ENCODE measurements at places on chromosomes 4 and X.

DNA sequence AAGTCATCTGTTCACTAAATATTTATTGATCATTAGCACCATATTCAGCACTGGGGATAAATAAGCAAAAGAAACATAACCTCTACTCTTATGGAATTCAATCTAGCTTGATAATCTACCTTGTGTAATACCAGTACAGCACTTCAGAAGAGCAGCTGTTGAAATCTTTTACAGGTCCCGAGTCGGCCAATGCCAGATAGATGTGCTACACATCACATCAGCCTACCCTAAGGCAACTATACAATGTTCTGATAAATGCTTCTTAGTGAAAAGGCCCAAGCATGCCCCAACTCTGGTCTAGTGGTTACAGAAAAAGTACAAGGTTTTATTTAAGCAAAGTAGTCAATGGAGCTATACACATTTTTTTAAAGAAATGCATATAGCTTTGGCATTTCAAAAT, 68.7 kb downstream of the MAPK10 start:
- no peak for DNase-seq

GRCh38 chr4:120544838-120545237, 377.7 kb downstream of the PRDM5 start:
- no peak for DNase-seq

- DNase-seq, result no peak
Measured at GRCh38 chrX:106284431-106285025, 116.4 kb downstream of the PWWP3B start.

DNA sequence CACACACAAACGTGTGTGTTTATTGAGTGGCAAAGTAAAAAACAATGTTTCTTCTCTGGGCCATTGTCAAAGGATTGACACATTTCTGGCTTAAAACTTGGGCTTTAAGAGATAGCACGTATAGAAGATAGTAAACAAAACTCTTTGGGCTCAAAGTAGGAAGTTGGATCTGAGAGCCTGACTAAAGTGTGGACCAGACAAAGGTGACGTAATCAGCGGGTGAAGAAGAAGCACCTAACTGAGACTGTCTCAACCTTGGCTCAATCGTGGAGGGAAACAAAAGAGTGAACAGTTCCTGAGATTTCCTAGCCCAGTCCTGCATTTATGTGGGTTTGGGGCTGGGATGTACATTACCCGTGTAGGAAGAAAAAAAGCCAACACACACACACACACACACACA, 13.7 kb downstream of the PFKFB1 start:
- DNase-seq, result no peak

DNA sequence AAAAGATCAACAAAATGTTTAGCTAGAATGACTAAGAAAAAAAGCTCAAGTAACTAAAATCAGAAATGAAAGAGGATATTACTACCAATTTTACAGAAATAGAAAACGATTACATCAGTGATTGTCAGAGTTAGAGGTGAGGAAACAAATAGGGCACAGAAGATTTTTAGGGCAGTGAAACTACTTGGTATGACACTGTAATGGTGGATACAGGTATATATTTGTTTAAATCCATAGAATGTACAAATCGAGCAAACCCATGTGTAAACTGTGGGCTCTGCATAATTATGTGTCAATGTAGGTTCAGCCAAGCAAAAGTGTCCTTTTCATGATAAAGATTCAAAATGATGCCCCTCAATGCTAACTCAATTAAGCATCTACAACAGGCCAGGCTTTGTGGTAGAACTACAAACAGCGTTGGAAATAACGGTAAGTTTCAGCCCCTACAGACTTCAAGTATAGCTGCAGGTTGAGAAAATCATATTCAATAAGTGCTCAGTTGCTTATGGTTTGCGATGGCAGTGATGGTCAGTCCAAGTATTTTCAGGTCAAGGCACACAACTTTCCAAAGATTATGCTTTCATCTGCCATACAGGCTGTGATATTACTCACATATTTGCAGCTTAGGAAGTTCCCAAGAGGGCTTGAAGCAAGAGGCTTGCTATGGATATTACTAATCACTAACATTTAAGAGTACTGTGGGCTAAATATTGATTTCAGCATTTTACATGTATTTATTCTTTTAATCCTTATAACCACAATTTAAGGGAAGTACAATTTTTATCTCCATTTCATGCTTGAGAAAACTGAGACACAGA, 158.6 kb downstream of the TET2 start:
- no peak for DNase-seq

DNA sequence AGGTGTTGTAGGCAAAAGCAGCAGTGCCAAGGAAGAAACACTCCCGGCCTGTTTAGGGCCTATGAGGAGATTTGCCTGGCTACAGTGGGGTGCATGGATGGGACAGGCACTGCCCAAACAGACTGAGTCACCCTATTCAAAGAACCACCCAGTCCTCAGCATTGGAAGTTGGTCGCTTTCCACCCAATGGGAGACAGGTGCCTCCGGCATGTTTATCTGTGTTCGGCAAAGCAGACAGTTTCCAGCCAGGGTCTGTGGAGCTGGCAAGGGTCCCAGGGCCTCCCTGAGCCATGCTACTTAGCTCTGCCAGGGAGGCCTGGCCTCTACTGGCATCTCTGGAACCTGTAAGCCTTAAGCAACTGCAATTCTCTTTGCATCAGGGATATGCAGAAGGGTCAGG, 165.1 kb upstream of the ATP6AP2 start:
- DNase-seq, result no peak

- no peak for DNase-seq
Measured at GRCh38 chrX:55919367-55920221, 202.0 kb downstream of the RRAGB start.

DNA sequence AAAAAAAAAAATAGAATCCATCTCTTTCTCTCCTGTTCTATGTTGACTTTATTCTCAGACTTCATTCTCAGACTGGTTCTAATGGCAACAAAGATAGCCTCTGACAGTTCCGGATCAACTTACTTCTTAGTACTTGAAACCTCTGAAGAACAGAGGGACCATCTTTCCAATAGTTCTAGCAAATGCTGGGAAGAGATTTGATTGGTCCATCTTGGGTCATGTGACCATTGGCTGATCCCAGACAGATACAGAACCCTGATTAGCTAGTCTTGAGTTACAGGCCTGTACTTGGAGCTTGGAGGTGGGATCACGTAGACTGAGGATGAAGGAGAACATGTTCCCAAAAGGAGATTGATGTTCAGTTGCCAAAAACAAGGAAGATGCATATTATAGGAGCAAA, 66.9 kb upstream of the STIM2 start:
- no peak for DNase-seq

GRCh38 chrX:51862920-51863319, 30.5 kb upstream of the MAGED1 start:
- DNase-seq, result no peak

- DNase-seq, result no peak
Measured at GRCh38 chr4:105058177-105058812, 88.4 kb upstream of the TET2 start.

DNA sequence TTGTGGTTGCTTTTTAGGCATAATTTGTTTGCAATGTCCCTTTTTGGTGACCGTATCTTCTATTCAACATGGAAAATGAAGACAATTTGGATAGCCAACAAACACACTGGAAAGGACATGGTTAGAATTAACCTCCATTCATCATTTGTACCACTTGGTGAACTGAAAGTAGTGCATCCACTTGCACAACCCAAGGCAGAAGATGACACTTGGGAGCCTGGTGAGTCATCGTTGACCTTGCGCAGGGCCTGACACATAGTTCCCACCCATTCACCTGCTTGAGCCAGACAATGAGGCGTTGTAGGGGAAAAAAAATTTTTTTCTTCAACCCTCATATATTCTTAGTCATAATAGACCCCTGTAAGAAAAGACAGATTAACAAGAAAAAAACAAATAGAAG, 32.4 kb downstream of the EGF start:
- no peak for DNase-seq

DNA sequence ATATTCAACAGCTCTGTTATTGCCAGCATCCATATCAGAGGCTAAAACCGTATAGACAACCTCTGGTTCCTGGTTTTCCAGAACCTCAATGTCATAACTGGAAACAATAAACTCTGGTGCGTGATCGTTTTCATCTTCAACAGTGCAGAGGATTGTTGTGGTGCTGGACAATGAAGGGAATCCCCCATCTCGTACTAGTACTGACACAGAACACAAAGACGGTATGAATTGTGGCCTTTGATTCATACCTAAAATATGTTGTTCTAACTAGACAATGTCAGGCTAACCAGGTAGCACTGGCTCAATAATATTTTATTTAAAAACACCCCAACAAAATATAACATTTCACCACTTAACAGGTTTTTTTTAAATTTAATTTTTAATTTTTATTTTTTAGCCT, 186.9 kb downstream of the DCHS2 start:
- DNase-seq, result no peak

GRCh38 chr4:8312976-8313375, 43.4 kb downstream of the HTRA3 start:
- DNase-seq, result no peak

GRCh38 chr4:174066611-174067205, 216.8 kb downstream of the FBXO8 start:
- no peak for DNase-seq

GRCh38 chr4:10095296-10095991, 21.2 kb downstream of the WDR1 start:
- DNase-seq, result no peak

Measured in NCI-H345 (cell line).